ENCODE measurements at places on chromosomes 6 and 20.

DNA sequence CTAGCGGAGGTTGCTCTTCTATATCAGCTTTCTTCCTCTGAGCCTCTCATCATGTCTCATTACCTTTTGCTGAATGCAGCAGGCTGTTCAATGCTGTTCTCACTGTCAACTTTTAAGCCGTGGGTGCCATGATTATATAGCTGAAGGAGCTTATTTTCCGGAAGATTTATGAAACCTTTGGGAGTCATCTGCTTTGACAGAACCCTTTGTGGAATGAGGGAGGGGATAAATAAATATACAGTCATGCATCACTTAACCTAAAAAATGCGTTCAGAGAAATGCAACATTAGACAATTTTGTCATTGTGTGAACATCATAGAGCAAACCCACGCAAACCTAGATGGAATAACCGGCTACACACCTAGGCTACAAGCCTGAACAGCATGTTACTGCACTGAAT, 102.2 kb upstream of the AKAP12 start:
- DNase-seq = no peak

DNA sequence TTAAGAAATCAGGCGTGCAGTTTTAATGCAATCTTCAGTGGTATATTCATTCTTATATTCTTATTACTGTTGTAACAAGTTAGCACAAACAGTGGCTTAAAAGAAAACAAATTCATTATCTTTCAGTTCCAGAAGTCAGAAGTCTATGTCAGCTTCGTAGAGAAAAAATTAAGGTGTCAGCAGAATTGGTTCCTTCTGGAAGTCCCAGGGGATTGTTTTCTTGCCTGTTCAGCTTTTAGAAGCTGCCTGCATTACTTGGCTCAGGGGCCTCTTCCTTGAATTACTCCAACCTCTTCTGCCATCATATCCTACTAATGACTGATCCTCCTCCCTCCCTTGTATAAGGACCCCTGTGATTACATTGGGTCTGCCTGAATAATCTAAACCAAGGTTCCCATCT, 243.9 kb downstream of the ZNF217 start:
- DNase-seq = no peak

DNA sequence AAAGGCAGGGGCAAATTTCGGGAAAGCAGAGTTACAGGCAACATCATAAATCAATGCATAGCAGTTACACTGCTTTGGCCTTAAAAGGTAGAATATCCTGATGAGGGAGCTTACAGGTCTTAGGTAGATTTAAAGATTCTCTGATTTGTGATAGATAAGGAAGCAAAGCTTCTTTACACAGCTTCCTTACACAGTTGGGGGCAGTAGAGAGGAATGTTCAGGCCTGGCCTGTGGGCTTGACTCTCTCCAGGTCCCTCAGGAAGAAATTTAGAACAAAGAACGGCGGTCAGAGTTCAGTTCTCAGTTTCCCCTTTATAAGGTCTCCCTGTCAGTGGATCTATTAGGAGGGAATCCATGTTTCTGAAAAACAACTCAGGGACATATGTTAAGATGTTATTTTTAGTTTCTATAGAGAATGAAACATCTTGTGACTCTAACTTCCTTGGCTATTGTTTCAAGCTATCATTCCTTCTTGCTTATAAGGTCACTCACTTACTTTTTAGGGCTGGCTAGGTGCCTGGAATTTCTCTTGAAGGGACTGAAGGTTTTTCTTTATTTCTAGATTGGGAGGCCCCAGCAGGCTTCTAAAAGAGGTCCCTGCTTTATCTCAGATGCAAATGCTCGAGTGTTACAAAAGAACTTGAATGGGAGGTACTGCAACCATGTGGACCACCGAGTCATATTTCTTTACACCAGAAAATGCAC, 11.8 kb downstream of the HLA-B start:
- no peak for DNase-seq

DNA sequence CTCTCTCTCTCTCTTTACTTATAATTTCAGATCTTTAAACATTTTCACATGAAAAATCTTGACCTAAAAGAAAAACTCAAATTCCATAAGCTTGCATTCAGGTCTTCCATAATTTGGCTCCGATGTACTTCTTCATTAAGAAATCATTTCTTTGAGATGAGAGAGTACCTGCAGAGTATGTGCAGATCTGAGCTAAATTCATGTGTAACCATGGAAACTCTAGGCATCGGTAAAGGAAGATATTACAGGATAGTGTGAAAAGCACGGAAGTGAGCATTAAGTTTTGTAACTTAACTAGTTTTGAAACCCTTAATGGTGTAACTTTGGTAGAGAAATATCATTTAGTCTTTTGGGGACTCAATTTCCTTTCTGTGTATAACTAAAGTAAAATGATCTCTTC, 295.9 kb upstream of the SOX4 start:
- DNase-seq = no peak

DNA sequence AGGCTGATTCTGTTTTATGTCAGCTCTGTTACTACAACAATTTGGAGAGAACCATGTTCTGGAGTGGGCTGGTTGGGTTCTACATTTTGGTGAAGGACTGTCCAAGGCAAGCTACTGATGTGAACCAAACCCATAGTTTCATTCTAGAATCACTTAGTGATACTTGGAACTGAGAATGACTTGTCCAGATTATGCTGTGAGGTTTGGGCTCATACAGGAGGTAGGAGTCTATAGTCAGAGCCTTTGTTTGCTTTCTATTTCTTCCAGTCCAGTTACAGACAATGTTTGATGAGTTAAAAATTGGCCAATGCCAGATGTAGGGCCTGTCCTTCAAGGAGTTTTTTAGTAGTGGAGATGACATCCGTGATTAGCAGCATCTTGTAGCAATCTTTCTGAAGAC, 97.9 kb downstream of the LRRC1 start:
- no peak for DNase-seq

DNA sequence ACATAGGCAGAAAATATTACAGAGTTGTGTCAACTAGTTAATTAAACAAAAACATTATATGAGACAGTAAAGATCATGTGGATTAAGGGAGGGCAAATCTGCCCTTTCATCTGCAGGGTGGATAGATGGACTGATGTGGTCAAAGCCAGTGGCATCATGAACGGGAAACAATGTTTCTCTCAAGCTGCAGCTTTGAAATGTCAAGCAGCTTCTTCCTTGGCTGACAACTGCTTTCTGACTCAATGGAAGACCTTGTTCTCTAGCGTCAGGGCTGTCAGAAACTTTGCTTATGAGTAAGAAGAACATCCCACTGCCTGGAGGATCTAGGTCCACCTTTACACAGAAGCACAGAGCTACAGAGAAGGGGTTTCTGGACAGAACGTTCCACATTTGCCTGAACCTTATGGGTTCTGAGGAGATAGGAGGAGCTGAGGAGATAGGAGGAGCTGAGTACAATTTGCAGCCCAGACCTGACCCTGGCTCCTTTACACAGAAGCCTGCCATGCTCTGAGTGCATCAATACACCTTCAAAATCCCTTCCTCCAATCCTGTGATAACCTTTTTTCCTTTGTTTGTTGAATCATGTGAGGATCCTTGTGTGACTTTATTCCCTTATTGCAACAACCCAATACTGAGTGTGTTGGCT, 6.1 kb downstream of the CST5 start:
- no peak for DNase-seq

- no peak for DNase-seq
Observed at GRCh38 chr6:97775012-97775411, 492.0 kb upstream of the MMS22L start.

- DNase-seq = no peak
Observed at GRCh38 chr6:128655978-128656498, 135.6 kb upstream of the PTPRK start.

DNA sequence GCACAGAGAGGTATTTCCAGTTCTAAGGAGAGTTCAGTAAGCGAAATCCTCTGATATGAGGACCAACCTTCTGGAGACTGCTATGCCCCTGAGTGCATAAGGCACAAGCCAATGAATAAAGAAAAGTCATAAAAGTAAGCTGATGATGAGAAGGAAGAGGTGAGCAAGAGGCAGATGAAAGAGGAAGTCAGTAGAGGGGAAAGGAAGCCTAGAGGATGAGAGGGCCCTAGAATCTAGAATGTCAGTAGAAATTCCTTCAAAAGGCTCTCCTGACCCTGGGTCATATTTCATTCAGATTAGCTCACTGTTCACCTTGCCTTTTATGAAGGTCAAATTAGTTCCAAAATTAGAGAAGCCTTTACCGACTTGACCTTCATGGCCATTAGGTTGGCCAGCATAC, 209.2 kb downstream of the CD83 start:
- DNase-seq = no peak

DNA sequence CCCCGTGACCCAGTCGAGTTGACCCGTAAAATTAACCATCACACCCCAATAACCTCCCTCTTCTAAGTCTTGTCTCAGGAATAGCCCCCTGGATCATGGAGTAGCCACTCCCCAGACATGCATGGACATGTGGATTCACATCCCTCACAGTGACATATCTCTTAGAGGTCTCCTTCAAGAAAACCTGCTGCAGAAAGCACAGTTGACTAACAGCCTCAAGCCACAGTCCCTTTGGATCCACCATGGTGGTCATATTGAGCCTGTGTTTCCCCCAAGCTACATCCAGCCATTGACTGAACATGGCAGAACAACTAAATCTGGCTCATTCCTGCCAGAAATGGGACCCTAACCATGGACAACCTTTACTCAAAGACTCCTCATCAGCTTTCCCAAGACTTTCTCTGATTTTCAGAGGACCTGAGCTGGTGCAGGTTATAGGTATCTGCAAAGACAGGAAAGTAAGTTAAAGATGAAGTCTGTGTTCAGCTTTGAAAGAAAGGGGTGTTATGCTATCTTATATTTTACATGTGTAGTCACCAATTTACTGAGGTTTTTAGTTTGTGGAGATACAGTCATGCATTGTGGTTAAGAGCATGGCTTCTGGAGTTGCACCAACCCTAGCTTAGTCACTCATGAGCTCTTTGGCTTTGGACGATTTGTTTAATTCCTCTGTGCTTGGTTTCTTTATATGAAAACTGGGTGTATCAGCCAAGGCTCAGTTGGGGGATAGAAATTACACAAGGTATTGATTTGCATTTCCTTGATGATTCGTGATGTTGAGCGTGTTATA, 219.1 kb downstream of the MYLK4 start:
- no peak for DNase-seq

- DNase-seq = no peak
Observed at GRCh38 chr6:72984981-72985665, 240.2 kb downstream of the KHDC1L start.

- no peak for DNase-seq
Observed at GRCh38 chr6:75262716-75263400, 19.3 kb upstream of the COX7A2 start.

DNA sequence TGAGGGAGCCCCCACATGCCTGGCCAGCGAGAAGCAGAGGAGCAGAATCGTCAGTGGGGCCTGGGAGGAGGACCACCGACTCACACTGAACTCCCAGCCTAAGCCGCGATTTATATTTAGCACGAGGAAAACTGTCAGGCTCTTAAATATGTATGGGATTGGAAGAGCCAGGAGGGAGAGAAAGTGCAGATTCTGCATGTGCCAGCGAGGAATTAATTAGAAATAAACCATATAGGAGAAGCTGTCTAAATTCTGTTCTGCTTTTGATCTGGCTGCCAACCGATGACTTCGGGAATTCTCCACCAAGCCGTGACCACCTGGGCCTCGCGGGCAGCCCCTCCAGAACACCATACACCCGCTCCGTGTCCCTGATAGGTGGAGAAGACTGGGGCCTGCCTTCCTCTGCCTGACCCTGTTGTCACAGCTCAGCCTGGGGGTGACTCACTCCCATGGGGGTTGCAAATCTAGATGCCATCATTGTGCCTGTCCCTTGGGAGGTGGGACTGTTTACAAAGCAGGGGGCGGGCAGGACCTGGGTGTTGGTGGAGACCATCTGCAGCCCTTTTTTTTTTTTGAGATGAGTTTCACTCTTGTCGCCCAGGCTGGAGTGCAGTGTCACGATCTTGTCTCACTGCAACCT, 91.1 kb upstream of the PMEPA1 start:
- no peak for DNase-seq

DNA sequence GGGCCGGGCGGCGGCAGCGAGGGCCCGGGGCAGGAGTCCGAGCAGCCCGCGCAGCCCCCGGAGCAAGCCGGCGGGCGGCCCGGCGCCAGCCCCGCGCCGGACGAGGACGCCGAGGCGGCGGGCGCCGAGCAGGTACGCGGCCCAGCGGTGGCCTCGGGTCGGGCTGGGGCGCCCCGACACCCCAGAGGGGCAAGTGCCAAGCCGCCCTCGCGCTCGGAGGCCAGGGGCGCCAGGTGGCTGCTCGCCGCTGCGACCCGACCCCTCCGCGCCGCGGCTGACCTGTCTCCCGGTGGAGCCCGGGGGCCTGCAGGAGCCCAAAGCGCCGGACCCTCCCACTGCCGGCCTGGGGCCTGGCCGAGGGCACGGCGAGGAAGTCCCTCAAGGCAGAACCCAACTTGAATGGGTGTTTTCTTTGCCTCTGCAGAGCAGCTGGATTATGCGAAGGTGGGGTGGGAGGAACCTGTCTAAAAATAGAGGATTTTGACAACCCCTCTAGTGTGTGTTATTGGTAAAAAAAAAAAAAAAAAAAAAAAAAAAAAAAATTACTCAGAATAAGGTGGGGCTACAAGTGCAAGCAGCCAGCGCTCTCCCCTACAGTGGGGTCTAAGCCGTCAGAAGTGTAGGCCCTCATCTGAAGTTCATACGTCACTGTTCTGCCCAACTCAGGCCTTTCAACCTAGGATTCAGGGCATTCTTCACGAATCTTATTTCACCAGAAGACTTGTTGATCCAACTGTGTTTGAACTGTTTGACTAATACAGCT, 609 bp downstream of the OGFRL1 start:
- DNase-seq = peak; percentile 4
